ENCODE measurements at places on chromosomes 5 and 9.

- DNase-seq: no peak
Measured at GRCh38 chr5:94524841-94525697, 93.3 kb downstream of the KIAA0825 start.

- DNase-seq: no peak
Measured at GRCh38 chr5:115774684-115775083, 41.8 kb downstream of the CDO1 start.

- DNase-seq: peak; percentile 71
Measured at GRCh38 chr5:669111-669841, 23.9 kb downstream of the TPPP start.

DNA sequence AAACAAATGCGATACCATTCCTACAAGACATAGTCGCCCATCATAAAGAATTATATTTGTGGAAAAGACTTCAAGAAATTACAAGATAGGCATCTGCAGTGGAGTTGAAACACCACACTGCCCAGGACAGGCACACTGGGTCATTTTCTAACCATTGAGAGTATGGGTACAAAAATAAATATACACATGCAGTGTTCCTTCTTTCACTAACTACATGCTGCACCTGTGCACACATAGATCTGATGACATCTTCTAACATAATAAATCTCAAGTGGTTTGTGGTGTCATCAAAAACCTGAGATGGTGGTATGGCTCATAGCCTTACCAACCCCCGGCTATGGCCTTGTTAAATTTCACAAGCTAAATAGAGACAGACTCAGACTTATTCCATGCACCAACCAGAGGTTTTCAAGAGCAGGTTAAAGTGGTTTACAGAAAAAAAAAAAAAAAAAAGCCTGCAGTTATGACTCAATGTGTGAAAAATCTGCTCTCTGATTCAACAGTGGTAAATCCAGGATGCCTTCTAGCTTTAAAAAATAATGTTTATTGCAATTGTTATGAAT lies 12.4 kb upstream of the NFIB start:
- DNase-seq: no peak

GRCh38 chr9:124812441-124812876 lies 35.5 kb downstream of the OLFML2A start:
- peak; percentile 99 for DNase-seq

DNA sequence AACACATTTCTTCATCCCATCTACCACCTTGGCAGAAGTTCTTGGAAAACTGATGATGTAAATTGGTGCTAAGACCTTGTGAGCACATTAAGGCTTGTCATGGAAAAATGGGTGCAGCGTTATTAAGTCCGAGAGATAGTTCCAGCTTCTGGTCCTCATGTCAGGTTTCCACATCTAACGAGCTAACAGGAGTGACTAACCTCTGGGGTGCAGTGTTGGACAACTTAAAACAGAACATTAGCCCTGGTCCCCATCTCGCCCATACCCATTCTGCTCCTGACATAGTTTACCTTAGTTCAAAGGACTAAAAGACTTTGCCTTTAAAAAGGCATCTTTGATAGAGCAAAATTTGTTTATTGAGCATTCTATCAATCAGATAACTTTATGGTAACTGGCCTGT lies 128.0 kb downstream of the SLC1A3 start:
- no peak for DNase-seq

GRCh38 chr5:38124321-38124720 lies 134.0 kb upstream of the EGFLAM start:
- DNase-seq: peak; percentile 69

DNA sequence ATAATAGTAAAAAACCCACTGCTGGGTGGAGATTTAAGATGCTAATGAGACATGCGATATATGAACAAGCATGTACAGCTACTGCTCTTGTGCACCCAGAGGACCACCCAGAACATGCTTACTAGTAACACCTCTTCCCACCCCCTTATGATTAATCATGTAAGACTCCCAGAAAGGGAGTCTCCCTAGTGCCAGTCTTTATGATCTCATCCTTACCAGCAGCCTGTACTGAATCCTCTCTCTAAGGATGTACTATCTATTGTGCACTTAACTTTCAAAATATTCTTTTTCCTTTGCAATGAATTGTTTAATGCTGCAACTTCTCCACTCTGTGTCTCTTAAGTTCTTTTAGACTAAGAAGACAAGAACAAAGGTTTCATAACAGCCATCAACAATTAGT lies 9.1 kb upstream of the MAT2B start:
- DNase-seq: no peak

- no peak for DNase-seq
Measured at GRCh38 chr9:12843735-12844134, 68.9 kb downstream of the LURAP1L start.

DNA sequence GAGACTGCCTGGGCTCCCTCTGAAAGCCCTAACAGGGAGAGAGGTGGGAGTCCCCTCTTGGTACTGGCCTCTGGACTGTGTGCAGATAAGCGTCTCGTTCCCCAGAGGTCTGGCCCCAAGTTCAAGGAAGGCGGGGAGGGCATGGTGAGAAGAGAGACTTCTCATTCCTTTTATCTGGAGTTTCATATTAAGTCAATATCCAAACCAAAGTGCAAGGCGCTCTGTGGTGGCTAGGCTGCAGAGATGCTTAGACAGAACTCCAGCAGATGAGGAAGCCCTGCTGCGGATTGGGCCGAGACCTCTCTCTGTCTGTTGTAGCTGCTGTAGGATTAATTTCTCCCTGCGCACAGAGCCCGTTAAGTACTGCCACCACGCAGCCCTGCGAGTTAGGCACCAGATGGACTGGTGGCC lies 16.0 kb downstream of the MVB12B start:
- no peak for DNase-seq

DNA sequence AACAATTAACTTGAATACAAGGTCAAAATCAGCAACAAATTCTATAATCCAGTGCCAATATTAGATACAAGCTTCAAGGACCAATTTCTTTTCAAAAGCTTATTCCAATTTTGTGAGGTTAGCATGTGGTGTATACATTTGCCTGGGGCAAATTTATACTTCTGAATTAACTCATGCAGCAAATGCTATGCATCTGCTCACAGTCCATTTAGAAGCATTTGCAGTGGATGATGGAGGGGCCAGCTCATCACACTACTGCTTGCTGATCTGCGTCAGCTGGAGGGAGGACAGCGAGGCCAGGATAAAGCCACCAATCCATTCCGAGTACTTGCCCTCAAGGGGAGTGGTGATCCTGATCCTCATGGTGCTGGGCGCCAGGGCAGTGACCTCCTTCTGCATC lies 474.3 kb upstream of the KIF2A start:
- DNase-seq: no peak

- DNase-seq: no peak
Measured at GRCh38 chr9:119758241-119758640, 389.0 kb upstream of the BRINP1 start.

- no peak for DNase-seq
Measured at GRCh38 chr5:94245608-94246007, 372.8 kb downstream of the KIAA0825 start.

DNA sequence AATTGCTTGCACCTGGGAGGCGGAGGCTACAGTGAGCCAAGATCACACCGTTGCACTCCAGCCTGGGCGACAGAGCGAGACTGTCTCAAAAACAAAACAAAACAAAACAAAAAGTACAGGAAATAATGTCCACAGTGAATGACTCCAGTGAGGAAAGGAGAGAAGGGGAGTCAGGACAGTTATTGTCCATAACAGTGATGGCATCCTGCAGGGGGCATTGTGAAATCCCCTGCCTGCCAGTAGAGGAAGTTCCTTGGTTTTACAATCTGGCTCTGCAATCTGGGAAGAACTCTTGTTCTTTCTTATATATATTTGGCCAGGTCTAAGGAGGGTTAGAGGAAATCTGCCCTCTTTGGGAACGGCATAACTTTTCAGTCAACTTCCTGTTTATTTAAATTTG lies 8.2 kb downstream of the SH3GL2 start:
- DNase-seq: no peak

- peak; percentile 52 for DNase-seq
Measured at GRCh38 chr9:89358985-89359384, 40.7 kb downstream of the SECISBP2 start.

GRCh38 chr5:145869753-145870152 lies 3.1 kb downstream of the GRXCR2 start:
- DNase-seq: no peak

DNA sequence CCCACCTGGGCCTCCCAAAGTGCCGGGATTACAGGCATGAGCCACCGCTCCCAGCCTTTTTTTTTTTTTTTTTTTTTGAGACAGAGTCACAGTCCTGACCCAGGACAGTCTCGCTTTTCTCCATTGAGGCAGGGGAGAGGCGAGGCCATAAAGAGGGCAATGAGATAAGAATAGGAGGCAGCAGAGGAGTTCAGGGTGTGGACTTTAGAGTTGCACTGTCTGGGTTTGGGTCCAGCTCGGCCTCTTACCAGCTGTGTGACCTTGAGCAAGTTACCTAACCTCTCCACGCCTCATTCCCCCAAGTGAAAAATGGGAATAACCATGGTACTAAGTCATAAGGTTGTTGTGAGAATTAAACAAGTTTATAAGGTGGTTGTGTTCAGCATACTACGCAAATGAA lies 24.6 kb upstream of the ANKH start:
- DNase-seq: no peak

DNA sequence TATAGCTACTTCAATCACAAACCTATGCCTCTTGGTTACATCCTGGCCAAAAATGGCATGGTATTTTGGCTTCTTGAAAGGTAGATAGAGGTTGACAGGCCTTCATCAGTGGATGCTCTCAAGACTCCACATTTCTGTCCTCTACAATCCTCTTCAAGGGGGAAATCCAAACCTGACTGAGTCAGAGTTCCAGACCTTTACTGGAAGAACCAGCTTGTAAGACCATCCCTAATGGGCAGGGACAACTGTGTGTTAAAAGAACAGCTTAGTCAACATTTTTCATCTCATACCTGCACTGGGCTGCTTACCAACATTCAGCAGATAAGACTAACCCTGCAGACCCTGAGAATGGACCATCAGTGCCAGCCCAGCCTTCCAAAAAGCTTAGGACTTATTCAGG lies 155.7 kb downstream of the CDK5RAP2 start:
- no peak for DNase-seq

GRCh38 chr5:76364226-76364589 lies 38.9 kb upstream of the IQGAP2 start:
- no peak for DNase-seq

DNA sequence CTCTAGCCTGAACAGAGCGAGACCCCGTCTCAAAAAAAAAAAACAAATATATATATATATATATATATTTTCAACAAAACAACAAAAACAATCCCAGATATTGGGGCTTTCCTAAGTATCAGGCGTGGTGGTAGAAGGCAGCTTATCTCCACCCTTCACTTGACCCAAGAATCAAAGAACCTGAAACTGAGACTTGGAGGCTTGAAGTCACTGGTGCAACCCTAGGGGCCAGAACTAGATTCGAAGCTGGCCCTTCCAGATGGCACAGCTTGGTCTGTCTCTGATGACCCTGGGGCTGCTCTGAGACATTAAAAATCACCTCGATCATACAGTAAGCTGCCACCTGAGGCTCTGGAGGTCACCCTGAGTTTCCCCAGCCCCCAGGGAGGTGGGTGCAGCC lies 1.3 kb upstream of the KCNMB1 start:
- DNase-seq: no peak

- no peak for DNase-seq
Measured at GRCh38 chr5:86979811-86980411, 287.8 kb upstream of the RASA1 start.

GRCh38 chr9:21585756-21586752 lies 103.9 kb upstream of the IFNE start:
- DNase-seq: no peak

DNA sequence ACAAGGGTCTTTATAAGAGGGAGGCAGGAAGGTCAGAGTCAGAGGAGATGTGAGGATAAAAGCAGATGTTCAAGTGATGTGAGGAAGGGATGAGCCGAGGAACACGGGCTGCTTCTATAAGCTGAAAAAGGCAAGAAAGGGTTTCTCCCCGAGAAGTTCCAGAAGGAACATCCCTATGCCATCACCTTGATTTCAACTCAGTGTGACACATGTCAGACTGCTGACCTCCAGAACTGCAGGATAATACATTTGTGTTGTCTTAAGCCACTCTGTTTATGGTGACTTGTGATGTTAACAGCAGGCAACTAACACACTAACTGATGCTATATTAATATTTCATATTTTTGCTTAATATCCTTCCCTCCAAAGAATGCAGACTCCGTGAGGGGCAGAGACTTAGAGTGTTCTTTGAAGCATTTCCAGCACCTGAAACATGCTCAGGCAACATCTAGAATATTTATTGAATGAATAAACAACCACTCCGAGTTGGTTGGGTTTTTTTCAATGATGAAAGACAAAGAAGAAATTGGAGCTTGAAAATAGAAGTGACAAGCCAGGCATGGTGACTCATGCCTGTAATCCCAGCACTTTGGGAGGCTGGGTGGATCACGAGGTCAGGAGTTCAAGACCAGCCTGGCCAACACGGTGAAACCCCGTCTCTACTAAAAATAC lies 77.6 kb upstream of the ADRA1B start:
- no peak for DNase-seq

- DNase-seq: no peak
Measured at GRCh38 chr5:143370440-143370839, 33.0 kb downstream of the NR3C1 start.

DNA sequence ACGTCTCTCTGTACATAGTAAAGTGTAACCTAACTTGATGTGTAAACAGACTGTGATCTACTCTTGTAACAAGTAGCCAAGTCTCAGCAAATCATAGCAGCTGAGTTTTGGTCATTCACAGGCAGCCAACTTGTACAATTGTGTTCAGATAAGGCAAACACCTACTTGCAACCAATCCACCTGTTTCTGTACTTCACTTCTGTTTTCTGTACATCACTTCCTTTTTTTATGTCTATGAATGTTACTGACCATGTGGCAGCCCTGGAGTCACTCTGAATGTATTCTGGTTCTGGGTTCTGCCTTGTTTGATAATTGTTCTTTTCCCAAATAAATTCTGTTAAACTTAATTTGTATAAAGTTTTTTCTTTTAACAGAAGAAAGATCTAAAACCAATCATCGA lies 26.0 kb downstream of the RLN2 start:
- DNase-seq: no peak

- DNase-seq: peak; percentile 89
Measured at GRCh38 chr5:32027717-32028458, 146.2 kb downstream of the GOLPH3 start.

DNA sequence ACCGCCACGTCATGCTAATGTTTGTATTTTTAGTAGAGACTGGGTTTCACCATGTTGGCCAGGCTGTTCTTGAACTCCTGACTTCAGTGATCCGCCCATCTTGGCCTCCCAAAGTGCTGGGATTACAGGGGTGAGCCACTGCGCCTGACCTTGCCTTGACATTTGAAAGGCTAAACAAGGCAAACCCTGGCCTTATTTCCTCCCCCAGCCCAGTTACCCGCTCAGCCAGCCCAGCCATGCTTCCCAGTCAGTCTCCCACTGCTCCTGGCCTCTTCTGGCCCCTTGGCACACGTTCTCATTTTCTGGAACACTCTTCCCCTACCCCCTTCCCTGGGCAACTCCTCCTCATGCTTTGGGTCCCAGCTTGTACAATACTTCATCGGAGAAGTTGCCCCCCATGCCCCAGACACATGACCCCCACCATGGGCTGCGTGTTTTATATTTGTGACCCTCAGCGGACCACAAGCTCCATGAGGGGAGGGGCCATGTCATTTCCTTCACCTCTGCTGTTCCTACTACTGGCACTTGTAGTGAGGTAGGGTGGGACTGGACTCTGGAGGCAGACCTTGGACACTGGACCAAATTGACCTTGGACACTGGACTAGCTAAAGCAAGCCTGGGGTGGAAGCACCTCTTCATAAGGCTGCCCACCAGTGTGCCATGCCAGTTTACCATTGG lies 94.4 kb upstream of the IER5L start:
- peak; percentile 7 for DNase-seq

All from islet precursor cell (in vitro differentiated cells).